Cardiac fibroblast (primary cell): ENCODE measurements at places on chromosomes 13 and 19.

- DNase-seq: no peak
Observed at GRCh38 chr13:84980571-84980970, 818.6 kb downstream of the SLITRK6 start.

DNA sequence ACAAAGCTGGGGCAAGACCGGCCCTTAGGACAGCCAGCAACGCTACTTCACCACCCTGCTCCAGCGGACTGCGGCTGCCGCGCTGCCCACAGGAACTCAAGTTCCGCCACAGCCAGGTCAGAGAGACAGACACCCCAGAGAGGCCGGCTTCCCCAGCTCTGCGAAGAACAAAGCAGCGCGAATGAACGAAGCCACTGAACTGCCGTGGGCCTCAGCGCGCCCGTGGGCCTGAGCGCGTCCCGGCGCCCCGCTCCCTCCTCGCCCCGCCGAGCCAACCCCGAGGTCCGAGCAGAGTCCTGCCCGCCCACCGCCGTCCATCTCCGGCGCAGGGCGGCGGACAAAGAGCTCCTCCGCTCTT is 158.4 kb downstream of the RNF17 start:
- peak; percentile 40 for DNase-seq

- DNase-seq: no peak
Observed at GRCh38 chr19:42376177-42376555, 13.9 kb downstream of the CNFN start.

- no peak for DNase-seq
Observed at GRCh38 chr13:30088312-30088855, 219.0 kb downstream of the KATNAL1 start.

GRCh38 chr13:48975101-48975855 is 434 bp upstream of the FNDC3A start:
- peak; percentile 69 for DNase-seq

- peak; percentile 92 for DNase-seq
Observed at GRCh38 chr19:7928741-7929701, 3.1 kb upstream of the CTXN1 start.

- no peak for DNase-seq
Observed at GRCh38 chr19:48168689-48169088, 1.5 kb downstream of the LIG1 start.

DNA sequence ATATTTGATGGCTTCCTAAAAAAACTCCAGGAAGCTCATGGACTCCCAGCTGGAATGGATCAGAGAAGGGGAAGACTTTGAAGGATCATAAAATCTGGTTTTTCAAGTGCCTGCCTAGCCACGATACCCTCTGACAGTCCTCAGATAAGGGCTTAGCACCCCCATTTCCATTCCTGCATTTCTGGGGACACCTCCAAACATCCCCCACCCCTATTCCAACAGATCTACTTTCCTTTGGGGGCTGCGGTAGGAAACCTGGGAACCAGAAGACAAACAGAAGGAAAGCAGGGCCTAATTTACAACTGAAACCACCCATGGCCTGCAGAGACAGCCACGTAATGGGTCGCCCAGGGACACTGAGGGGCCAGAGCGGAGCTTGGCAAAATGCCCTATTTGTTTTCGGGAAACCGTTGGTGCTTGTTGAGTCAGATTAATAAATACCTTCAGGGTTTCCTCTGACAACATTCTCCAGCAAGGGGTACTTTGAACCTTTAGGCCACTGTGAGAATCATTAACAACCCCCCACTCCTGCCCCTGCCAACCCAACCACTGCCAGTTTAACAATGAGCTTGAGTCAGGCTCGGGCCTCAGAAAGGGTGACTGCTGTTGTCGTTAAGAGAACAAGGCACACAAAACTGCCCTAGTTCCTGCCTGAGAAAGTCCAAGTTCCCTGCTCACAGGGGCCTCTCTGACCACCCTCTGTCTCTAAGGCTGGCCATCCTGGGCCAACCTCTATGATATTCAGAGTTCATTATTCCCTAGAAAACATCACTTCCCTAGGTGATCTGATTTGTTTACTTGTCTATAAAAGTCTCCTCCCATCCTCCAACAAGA is 23.5 kb downstream of the RHPN2 start:
- peak; percentile 61 for DNase-seq

- DNase-seq: no peak
Observed at GRCh38 chr13:28671126-28671792, 12.3 kb downstream of the POMP start.

- DNase-seq: no peak
Observed at GRCh38 chr13:97411984-97412383, 22.0 kb upstream of the RAP2A start.

DNA sequence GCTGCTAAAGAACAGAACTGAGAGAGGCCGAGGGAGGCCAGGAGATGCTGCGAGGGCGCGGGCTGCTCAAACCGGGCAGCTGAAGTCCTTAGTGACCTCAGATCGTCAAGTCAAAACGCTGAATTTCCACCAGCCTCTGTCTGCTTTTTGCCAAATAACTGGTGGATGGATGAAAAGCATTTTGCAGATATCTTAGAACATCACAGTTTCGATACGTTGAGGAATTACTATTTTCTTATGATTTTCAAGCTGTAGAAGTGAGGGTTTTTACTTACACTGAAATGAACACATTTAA is 2.0 kb downstream of the GPC6 start:
- DNase-seq: no peak

- DNase-seq: peak; percentile 91
Observed at GRCh38 chr13:98173431-98174152, 3.5 kb downstream of the RNF113B start.

DNA sequence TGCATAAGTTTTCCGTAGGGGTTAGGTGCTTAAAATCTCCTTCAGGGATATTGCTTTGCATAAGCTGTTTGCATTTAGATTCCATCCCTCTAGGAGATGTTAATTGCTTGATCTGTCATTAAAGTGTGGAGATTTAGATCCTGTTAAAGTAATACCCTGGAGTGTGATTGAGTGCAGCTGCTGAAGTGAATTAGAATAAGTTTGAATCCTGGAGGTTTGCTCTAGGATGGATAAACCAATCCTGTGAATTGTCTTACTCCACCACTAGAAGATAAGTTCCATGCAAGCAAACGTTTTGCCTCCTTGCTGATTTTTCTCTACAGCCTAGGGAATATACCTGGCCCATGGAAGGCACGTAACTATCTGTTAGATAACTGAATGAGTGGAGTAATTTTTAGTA is 1487.2 kb upstream of the PRR20A start:
- no peak for DNase-seq

DNA sequence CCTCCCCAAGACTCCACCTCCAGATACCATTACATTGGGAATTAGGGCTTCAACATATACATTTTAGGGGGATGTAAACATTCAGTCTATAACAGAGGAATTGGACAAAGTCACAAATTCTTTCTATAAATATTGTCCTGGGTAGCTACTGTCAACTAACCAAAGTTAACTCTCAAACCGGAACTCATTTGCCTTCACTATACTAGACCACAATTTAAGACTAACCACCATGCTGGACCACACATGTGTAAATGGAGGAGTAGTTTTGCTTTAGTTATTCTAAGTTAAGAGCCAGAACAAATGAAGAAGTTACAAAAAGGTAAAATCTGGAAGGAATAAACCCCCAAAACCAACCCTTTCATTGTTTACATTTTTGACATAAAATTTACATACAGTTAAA is 222.8 kb downstream of the NDFIP2 start:
- no peak for DNase-seq

DNA sequence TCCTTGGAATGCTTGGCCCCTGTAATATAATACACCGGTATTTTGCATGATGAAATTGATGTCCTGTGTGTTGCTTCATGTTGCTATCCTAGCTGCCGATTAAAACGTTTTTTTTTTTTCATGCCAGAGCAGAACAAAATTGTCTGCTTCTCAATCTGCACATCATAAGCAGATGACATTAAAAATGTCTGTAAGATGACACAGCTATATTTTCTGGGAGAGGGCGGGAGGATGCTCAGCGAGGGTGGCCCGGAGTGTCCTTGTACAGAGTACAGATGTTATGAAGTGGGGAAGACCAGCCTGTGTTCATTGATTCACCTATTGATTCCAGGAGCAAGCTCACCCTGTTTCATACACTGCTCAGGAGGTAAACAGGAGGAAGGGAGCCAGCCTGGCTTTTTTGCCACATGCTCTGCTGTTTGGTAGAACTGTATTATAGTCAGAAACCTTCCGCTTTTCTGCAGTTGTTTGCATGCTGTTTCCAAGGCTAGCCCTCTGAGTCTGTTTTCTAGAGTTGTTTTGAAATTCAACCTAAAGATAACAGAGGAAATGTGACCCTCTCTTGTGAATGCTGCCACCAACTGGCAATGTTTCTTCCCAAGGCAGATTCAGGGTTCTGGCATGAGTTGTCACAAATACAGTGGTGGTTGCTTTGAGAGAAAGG is 4.7 kb upstream of the IRS2 start:
- DNase-seq: peak; percentile 58

GRCh38 chr19:43532571-43532961 is 422 bp upstream of the ZNF575 start:
- DNase-seq: no peak

- DNase-seq: no peak
Observed at GRCh38 chr13:42757678-42758420, 23.5 kb upstream of the FAM216B start.

GRCh38 chr19:35751839-35752745 is 3.7 kb downstream of the LIN37 start:
- DNase-seq: no peak

GRCh38 chr13:60267498-60268202 is 103.9 kb upstream of the DIAPH3 start:
- peak; percentile 3 for DNase-seq

DNA sequence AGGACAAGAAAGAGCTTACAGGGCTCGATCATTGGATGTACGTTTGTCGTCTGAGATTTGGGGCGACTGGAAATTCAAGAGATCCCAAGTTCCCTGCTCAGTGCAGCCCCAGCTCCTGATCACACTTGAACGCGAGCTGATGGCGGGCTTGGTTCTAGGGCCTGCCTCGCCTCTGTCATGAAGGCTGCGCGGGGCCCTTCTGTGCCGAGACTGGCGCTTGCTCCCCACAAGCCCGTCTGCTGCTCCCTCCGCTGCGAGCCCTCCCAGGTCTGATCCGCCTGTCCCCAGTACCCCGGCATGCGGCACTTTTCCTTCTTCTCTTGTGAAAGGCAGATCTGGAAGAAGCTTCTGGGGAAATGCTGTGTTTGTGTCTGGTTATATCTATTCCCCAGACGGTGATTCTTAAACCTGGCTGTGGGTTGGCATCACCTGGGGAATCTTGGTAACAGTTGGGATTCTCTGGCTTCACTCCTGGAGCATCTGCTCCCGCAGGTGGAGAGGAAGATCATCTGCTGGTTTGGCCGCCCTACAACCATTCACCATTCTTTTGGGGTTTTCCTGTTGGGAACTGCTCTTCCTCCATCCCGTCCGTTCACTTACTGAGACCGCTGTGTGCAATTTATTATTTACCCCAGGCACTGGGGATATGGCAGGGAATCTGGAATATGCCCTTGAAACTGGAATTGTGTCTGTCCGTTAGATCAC is 43.6 kb downstream of the SIPA1L3 start:
- no peak for DNase-seq

- DNase-seq: no peak
Observed at GRCh38 chr13:77637588-77637987, 59.9 kb upstream of the SLAIN1 start.

DNA sequence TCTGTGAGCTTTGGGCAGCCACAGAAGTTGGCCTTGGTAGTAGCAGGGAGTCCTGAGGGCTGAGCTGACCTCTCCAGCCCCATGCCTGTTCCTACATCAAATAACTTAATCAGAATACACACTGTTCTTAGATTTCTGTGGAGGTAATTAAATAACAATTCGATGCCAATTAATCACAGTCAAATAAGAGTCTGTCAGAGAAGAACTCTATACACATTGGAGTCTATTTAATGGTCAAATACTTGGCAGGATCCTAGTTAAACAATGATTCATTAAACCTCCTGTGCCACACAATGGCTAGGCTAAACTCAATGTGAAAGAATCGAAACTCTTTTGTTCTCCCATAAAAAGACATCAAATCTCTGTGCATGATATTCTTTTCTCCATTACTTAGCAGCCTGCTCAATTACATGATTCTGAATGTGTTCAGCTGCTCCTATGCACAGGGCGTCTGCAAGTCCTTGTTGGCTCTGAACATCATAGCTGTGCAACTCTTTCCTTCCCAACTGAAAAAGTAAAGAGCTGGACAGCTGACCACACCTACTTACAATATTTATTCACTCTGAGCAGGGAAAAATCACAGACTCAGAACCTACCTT is 173.1 kb downstream of the ABCC4 start:
- no peak for DNase-seq

DNA sequence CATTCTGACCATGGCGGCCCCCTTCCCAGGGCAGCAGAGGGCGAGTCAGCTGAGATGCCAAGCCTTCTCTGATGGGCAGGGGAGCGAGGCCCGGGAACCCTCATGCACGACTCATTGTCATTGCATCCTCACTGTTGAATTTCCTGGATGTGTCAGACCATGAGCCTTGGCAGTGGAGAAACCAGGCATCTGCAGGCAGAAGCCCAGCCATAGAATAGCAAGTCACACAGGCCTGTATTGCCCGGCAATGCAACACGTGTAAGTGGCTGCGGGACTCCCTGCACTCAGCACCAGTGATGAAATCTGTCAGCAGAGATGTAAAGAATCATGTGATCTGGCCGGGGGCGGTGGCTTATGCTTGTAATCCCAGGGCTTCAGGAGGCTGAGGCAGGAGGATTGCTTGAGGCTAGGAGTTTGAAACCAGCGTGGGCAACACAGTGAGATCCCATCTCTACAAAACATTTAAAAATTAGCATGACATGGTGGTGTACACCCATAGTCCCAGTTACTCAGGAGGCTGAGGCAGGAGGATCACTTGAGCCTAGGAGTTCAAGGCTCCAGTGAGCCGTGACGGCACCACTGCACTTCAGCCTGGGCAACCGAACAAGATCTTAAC is 199.7 kb downstream of the KATNAL1 start:
- no peak for DNase-seq

DNA sequence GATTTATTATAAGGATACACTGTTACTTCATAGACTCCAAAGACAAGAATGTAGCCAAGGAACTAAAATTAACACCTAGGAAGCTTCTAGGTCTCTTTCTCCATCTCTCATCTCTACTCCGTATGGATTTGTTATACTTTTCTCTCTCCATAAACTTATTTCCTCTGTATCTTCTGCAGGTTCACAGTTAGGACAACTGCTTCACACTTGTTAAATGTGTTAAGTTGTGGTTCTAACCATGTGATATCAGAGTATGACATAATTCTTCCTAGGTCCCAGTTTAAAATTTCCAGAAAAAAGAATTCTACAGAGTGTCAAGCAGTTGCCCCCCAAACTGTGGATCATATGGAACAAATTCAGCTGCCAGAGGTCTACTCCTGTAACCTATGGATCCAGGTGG is 42.3 kb upstream of the GTF2F2 start:
- no peak for DNase-seq

- DNase-seq: no peak
Observed at GRCh38 chr19:29819300-29819699, 7.5 kb downstream of the CCNE1 start.

DNA sequence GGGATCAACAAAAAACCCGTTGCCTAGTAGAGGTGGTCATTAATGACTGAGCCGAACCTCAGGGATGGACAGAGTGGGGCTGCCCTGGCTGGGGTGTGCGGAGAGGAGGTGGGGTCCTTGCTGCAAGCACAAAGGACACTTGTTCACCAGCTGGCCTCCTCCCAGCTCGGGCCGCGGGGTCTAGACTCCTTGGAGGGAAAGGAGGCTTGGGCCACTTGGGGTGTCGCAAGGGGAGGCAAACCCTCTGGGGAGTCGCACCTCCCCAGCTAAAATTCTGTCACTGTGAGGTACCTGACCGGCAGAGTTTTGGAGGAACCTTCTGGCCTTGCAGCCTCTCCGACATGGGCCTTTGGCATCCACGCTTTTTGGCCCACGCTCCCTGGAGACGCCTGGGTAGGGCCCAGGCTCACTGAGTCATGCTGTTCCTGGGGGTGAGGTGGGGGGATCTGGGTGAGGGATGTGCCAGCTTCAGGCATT is 8.2 kb downstream of the KLHL26 start:
- no peak for DNase-seq

GRCh38 chr13:94701313-94702180 is 10.8 kb downstream of the SOX21 start:
- no peak for DNase-seq
